ENCODE measurements at places on chromosomes 5 and 9.

DNA sequence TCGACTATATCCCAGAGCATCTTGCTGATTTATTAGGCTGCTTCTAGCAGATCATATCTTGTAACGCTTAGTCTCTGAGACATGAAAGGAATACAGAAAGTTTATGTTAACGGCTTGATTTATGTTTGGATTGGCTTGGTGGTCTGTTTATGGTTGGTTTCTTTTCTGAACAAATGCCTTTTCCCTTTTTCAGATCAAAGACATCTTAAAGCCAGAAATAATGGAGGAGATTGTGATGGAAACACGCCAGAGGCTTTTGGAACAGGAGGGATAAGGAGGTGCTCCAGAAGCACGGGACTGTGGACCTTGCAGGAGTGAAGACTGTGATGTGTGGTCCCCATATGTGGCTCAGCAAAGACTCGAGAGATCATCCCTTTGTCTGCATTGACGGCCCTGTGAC is 9.9 kb downstream of the EXOSC2 start:
- peaks cover 52% of the 10 kb centered on the region for H3K36me3 ChIP-seq
- no peaks in the 10 kb centered on the region for H3K4me1 ChIP-seq
- H3K4me3 ChIP-seq: no peak overlapping the region
- H3K27me3 ChIP-seq: no peaks in the 10 kb centered on the region
- DNase-seq: no peak

DNA sequence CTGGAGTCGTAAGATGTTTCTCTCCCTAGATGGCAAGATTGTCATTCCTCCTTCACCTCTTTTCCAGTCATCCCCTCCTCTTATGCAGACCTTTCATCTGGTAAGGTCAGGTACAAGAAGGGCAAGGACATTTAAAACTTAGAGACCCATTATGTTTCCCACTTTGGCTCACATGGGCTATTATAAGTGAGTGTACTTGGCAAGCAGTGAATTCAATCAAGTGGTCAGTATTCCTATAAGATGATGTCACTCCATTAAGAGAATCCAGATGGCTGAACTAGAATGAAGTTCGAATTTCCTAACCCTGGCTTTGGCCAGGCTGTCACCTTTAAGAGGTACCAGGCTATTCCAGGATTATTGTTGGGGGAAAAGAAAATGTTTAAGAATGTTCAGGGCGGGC is 32.2 kb downstream of the ZNF131 start:
- no peak overlapping the region for H3K4me3 ChIP-seq
- peaks cover 3% of the 10 kb centered on the region for H3K4me1 ChIP-seq
- no peaks in the 10 kb centered on the region for H3K27me3 ChIP-seq
- no peak overlapping the region for H3K27ac ChIP-seq
- no peaks in the 10 kb centered on the region for H3K36me3 ChIP-seq

DNA sequence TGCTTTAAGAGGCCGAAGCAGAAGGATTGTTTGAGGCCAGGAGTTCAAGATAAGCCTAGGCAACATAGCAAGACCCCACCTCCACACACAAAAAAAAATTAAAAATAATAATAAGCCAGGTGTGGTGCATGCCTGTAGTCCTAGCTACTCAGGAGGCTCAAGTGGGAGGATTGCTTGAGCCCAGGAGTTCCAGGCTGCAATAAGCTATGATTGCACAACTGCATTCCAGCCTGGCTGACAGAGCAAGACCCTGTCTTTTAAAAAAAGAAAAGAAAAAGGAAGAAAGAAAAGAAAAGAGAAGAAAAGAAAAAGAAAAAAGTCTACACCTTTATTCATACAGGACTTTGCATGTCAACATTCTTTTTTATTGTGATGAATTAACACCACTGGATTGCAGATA is 2125.8 kb downstream of the MAT2B start:
- no peaks in the 10 kb centered on the region for H3K27me3 ChIP-seq
- H3K36me3 ChIP-seq: no peaks in the 10 kb centered on the region
- DNase-seq: no peak

DNA sequence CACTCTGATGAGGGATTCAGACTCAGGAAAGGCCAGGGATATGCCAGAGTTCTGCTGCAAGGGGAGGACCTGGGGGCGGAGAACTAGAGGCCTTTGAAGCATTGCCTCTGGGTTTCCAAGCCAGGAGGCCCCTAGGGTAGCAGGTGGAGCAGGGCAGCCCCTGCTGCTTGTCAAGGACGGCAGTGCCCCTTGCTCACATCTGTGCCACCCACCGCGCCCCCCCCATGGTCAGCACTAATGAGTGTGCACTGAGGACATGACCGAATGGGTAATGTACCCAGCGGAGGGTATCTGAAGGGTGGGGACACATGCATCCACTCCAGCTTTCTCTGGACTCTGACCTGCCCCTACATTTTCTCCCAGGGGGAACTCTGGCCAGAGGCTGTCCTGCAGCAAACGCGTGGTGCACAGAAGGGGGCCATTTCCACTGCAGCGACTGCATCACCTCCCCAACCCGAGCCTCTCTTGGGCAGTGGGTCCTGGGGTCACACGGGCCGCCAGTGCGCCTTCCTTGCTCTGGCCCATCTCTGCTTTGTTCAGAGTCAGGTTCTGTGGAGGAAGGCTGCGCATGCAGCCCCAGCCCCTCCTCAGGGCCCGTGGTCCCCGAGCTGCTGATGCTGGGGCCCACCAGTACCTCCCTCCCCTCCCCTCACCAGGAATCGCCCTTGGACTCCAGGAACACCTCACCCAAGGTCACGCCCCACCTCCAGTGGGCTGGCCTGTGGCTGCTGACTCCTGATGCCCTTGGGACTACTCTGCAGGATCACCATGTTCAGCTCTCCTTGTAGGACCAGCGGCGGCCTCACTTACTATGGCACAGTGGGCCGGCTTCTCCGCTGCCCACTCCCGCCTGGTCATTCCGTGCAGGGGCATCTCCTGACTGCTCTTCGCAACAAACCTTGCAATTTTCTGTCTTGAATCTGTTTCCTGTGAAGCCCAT is 31.2 kb downstream of the STC2 start:
- no peaks in the 10 kb centered on the region for H3K27me3 ChIP-seq
- no peak for DNase-seq
- H3K27ac ChIP-seq: no peak overlapping the region
- H3K36me3 ChIP-seq: no peaks in the 10 kb centered on the region
- H3K4me3 ChIP-seq: no peak overlapping the region

Measured in H1 (cell line).